ENCODE measurements at places on chromosomes 5 and 9.

DNA sequence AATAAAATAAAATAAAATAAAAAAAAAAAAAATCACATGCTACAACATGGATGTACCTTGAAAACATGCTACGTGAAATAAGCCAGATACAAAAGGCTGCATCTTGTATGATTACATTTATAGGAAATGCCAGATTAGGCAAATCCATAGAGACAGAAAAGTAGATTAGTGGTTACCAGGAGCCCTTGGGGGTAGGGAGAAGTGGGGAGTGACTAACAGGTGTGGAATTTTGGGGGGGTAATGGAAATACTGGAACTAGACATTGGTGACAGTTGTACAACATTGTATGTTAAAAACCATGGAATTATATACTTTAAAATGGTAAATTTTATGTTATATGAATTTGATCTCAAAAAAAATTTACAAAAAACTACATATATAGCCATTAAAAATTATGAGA is 47.3 kb downstream of the SLC1A1 start:
- DNase-seq, result no peak

DNA sequence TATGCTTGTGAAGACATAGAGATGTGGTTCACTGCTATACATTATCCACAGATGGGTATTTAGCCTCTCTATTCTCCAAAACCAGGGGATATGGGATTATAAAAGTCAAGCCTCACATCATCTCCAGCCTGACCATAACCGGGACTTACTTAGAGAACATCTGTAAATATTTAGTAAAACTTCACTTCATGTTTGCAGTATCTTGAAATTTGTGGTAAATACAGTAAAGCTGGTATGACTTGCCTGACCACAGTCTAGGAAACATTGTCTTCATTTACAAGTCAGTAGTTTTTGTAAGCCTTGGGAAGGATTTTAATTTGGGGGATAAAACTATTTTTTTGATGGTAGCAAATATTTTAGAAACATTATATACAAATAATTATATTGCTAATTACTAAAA is 64.2 kb downstream of the MAST4 start:
- no peak for DNase-seq

GRCh38 chr5:140423609-140424008 is 22.0 kb downstream of the ANKHD1 start:
- DNase-seq, result no peak

GRCh38 chr9:118721923-118722322 is 647.3 kb downstream of the BRINP1 start:
- no peak for DNase-seq

GRCh38 chr9:118444403-118444802 is 740.2 kb downstream of the TLR4 start:
- DNase-seq, result no peak

DNA sequence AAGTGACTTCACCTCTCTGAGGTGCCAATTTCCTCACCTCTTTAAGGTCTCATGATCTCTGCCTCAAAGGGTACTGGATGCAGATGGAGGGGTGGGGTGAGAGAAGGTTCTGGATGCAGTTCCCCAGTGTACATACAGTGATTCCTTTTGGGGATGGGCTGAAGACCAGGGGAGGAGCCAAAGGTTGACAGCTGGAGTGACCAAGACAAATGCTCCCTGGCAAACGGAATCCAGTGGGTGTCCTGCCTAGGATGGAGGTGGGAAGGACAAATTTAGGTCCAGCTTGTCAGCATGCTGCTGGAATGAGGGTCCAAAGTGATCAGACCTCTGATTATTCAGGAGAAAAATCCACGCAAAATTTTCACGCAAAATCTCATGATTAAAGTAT is 7.3 kb upstream of the LMX1B start:
- DNase-seq, result no peak

GRCh38 chr5:101142102-101142501 is 239.0 kb upstream of the ST8SIA4 start:
- no peak for DNase-seq

DNA sequence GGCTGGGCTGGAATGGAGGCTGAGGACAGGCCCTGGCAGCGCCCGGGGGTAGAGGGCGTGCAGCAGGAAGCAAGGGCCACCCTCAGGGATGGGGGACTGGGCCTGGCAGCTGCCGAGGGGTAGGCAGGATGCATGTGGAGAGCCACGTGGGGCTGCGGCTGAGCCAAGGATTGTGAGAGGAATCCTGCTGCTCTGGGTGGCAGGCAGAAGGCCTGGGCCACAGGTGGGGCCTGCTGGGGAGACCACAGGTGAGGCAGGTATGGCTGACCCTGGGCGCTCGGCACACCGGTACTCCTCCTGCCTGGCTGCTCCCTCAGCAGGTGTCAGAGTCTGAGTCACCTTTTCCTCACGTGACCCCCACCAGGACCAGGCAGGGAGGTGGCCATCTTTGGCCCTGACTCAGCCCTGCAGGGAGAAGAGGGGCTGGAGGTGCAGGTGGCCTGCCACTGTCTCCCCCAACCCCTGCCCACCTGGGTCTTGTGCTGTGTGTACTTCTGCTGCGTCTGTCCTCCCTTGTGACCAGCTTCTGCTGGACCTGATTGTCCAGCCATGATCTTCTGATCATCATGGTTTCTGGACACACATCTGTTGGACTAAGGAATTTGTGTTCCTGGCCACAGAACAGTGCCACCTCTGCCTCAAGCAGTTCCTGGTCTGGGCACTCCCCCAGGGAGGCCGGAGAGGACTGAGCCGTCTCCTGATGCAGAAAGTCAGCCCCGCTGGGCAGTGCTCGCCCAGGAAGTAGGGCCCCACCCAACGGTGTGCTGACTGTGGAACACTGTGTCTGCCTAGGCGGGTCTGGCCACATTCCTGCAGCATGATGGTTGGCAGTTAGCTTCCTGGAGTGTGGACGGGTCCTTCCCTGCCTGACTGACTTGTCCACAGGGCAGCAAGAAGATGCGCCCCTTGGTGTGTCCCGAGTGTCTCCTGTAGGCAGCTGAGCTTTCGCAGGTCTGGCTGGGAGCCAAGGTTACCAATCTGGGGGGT is 6.4 kb downstream of the ARRDC1 start:
- DNase-seq, result no peak

GRCh38 chr9:103530934-103531333 is 535.8 kb downstream of the CYLC2 start:
- no peak for DNase-seq

GRCh38 chr5:178126556-178126955 is 4.3 kb upstream of the RMND5B start:
- DNase-seq, result no peak

GRCh38 chr5:96977228-96977627 is 41.3 kb downstream of the LNPEP start:
- DNase-seq, result no peak

- no peak for DNase-seq
Observed at GRCh38 chr5:83342465-83342864, 129.1 kb upstream of the VCAN start.

DNA sequence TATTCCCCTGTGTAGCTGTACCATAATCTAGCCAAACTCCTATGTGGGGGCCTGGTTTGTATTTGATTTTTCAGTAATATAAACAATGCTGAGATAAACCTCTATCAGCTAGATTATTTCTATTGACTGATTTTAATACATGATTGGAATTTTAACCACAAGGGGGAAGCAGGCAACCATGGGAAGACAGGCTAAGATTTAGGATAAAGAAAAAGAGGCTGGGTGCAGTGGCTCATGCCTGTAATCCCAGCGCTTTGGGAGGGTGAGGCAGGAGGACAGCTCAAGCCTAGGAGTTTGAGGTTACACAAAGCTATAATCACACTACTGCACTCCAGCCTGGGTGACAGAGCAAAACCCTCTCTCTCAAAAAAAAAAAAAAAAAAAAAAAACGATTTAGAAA is 18.1 kb upstream of the GPX3 start:
- no peak for DNase-seq

DNA sequence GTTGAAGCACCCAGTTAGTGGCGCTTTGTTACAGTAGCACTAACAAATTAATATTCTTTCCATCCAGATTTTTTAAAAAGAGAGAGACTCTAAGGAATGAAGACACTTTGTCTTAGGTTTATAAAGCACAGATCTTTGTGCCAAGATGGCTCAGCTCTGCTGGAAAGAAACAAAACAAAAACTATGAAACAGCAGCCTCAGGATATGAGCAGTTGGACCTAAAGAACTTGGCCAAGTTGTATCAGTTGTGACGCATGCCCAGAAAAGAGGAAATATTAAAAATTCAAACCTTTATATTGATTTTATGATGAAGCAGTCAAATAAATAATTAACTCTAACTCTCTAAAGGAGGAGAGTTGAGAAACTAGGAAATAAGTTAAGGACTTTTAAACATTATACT is 427.2 kb downstream of the SPOCK1 start:
- DNase-seq, result no peak

- DNase-seq, result peak; percentile 72
Observed at GRCh38 chr9:133147412-133148198, 16.1 kb downstream of the GBGT1 start.

DNA sequence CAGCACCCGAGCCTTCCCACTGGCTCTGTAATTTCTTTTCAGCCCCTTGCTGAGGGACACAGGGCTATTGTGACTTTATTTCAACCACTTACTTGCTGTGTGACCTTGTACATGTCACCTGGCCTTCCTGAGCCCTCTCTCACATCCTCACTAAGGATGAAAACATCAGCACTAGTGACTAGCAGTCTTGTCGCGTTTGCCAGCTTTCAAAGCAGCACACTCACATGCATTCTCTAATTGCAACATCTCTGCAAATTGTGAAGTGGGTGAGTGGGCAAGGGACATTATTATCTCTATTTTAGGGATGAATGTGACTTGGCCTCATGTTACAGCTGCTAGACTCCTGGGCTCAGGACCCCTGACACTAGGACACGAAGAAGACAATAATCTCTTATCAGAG is 144.5 kb downstream of the SEC61B start:
- DNase-seq, result no peak

- no peak for DNase-seq
Observed at GRCh38 chr5:154071799-154072413, 33.1 kb downstream of the MFAP3 start.

GRCh38 chr9:4678679-4679267 is 596 bp upstream of the CDC37L1 start:
- DNase-seq, result no peak

DNA sequence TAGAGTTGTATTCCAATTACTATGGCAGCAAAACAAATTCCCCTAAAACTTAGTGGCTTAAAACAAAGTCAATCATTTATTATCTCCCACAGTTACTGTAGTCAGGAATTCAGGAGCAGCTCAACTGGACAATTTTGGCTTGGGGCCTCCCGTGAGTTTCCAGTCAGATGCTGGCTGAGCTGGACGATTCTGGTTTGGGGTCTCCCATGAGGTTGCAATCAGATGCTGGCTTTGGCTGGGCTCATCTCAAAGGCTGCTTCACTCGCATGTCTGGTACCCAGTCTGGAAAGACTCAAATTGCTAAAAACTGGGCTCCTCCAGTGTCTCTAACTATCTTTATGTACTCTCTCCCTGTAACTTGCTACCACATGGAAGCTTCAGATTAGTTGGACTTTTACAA is 130.1 kb downstream of the C5orf15 start:
- no peak for DNase-seq

DNA sequence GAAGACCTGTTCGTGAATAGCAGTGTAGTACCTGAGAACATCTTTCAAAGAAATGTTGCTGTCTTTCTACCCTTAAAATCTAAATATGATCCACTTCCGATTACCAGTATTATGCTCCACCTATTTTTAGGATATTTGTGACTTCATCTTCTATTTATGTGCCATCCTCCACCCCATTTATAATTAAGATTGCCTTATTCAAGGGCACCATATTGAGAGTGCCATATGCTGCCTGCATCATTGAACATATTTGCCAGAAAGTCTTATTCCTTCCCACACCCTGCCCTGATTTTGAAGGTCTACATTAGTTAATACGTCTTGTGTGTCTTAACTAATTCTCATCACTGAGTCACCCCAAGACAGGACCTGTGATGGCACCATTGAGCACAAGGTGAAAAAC is 1076.7 kb downstream of the CDH12 start:
- DNase-seq, result no peak

GRCh38 chr9:1429297-1429696 is 379.1 kb downstream of the DMRT2 start:
- DNase-seq, result no peak
